ENCODE measurements at places on chromosomes 4 and X.
A peak's percentile ranks its signal among the peaks of the same experiment; 100 is the strongest.

DNA sequence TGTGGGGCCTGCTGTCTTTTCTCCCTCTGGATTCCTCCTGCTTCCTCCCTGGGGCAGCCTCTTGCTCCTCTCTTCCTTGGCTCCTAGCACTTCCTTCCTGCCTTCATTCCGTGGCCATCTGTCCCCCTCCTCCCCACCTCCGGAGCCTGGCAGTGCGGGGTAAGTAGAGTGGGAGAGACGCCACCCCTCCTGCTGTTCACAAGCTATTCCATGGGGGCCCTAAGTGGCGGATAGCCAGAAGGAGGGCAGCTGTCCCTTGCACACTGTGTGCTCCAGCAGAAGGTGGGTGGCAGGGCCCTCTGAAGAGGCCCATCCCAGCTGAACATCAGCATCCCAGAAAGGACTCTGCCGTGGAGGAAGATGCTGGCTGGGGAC, 27.4 kb downstream of the CCNQ start:
- no peak for DNase-seq

GRCh38 chr4:173538148-173538908, 8.3 kb upstream of the HAND2 start:
- DNase-seq, result peak; percentile 30

DNA sequence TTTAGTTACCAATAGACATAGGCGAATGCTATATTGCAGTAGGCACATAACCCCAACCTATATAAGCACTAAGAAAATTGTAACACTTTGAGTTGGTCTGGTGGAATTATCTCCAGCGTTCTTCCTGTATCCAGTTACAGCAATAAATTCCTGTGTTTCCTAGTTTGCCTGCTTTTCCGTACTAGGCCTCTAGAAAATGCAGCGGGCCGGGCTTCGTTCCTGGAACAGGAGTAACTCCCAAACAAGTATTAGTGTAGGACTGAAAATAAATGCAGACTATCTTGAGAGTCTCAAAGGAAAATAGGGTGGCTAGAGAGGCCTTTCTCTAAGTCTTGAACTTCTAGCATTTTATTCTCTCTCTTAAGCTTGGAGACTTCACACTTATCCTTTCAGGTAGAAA, 159.8 kb downstream of the OR13H1 start:
- DNase-seq, result no peak

DNA sequence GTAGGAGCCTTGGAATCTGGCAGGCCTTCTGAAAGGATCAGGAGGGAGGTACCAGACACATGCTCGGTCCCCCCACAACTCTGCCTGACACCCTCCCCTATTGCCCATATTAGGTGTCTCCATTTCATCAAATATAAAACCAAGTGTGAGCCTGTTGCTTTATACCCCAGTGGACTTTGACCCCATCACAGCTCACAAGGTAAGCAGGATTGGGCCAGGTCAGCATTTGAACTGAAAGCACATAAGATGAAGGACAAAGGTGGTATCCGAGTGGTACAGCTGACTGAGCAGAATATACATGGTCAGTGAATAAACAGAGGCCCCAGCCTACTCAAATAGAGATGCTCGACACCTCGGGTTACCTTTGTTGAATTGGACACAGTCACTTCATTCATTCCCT, 20.0 kb downstream of the SLC25A43 start:
- no peak for DNase-seq

DNA sequence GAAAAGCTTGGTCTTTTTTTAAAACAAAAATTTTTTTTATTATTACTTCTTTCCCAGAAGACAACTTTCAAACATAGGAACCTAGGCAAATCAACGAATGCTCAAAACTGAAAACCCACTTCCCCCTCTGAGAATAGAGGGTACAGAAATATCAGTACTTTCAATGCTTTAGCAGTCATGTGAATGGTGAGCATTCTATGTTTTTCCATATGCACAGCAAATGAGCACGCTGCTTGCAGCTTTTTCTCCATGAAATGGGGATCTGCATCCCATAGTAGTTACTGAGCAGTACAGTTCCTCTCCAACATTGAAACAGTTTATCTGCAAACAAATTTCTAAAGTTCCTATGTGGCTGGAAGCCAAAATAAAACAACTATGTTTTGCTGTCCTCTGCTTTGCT, 108.4 kb upstream of the BMP2K start:
- DNase-seq, result no peak

- peak; percentile 9 for DNase-seq
Measured at GRCh38 chr4:139810710-139811109, 145.1 kb downstream of the MGST2 start.

DNA sequence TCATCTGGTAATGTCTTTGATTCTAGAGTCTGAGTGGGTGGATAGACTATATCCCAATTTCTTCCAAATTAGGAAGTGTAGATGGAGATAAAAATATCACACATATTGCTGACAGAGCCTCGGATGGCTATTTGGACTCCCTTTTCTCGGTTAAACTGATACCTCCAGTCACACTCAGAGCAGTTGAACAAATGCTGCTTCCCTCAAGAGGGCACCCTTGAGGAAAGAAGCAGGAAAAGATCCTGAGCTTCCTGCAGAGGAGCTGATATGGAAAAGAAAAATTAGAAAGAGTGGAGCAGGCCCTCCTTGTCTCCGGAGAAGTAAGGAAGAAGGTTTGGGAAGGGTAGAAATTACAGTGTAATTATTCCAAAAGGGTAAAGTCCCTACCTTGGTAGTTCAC, 96.2 kb upstream of the CCSER1 start:
- no peak for DNase-seq

DNA sequence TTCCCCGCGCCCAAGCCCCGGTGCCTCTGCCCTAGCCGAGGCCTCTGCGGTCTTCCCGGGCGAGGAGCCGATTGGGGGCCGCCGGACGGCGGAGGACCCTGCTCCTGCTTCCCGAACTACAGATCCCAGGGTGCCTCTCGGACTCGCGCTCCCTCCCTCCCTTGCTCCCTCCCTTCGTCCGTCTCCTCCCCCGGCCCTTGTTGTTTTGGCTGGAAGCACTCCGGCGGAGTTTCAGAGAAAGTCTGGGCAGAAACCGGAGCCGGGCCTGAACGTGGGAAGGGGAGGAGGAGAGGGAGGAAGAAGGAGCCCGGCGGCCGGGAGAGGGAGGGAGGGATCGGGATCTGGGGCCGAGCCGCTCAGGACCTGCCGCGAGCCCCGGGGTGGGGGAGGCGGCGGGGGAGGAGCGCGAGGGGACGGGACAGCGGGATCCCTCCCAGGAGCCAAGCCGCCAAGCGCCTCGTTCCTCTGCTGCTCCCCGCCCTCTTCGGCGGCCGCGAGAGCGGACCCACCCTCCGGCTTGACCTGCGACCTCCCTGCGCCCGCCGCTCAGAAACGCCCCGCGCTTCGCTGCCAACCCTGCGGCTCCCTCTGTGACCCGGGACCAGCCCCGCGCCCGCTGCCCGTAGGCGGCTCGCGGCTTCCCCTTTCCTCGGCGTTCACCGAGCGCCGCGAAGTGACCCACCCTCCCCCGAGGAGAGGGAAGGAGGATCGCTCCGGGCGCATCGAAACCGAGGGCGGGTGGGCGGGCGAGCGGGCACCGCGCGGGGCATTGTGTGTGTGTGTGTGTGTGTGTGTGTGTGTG, 496 bp upstream of the GAB1 start:
- DNase-seq, result peak; percentile 89

Measured in amniotic epithelial cell (primary cell).